ENCODE measurements at places on chromosomes 3 and 15.

DNA sequence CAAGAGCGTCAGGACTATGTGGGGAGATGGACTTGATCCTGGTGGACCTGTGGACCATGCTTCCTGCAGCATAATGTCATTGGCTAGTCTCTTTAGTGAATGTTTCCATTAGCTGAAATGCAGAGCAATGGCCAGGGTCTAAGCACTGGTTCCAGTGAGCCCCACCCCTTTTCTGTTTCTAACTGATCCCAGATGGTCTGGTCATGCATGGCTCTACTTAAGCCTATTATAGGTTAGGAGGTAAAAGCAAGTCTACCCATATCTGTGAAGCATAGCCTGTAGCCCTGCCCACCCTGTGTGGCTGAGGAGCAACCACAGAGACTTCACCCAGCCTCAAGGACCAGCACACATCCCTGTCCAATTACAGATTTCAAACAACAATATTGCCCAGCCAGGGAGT, 419.2 kb downstream of the ZNF385D start:
- no peak for DNase-seq

GRCh38 chr3:9986230-9986725, 363 bp downstream of the EMC3 start:
- DNase-seq: no peak

- DNase-seq: no peak
These were observed 589.3 kb upstream of the KCNMB2 start for GRCh38 chr3:177946936-177947335.

DNA sequence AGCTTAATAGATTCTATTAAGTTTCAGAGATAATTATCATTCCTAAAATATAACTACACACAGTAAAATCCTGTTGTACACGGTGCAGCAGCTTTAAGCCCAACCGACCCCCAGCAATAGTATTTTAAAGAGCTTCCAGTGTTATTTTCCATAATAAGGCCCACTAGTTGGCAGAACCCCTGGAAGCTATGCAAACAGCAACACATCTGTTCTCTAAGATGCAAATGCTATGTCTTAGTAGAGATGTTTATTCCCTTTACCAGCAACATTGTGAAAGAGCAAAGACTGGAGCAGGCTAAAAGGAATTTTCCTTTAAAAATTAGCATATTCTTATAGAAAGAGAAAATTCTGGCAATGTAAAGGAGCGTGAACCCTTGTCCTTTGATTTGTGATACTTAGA, 819.7 kb upstream of the ALCAM start:
- no peak for DNase-seq

GRCh38 chr3:55330756-55331155, 156.3 kb downstream of the WNT5A start:
- no peak for DNase-seq

- no peak for DNase-seq
These were observed 74.0 kb downstream of the TFRC start for GRCh38 chr3:196007744-196008335.

Measured in stimulated activated CD4-positive, alpha-beta T cell treated with anti-CD3 and anti-CD28 coated beads, Interleukin-2, amount 100 ng/mL, for 48 hours (primary cell).